ENCODE measurements at places on chromosomes 3 and 15.
A peak's percentile ranks its signal among the peaks of the same experiment; 100 is the strongest.

- no peak for DNase-seq
These were observed 6.4 kb downstream of the PFN2 start for GRCh38 chr3:149964291-149964690.

- no peak for DNase-seq
These were observed 3.2 kb downstream of the RAP2B start for GRCh38 chr3:153165261-153165681.

DNA sequence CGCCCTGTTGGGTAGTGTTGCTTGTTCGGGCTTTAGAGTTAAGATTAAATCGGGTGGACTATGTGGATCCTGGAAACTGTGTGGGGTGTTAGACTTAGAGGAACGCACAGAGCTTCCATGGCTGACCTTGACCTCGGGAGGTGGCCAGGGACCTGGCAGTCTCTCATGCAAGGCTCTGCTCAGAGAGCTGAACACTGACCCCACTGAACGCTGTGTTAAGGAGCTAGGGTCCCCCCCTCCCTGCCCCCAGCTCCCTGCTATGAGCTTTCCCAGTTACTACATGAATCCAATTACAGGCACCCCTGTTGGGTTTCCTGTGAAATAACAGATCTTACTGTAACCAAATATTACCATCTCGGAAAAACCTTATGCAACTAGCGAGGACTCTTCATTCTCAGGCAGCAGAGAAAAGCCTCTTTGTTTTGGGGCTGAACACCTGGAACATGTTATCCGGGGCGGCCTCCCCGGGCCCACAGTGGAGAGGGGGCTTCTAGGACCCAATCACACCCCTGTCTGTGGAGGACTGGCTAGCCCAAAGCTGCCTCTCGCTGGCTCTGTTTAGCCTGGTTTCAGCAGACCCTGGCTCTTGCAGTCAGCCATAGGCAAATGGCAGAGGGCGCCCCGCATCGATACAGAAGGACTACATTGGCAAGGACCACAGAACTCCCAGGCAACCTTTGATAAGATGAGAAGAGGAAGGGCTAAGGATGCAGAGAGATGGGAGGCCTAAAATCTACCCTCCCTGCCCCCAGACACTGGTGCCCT is 25.8 kb upstream of the ALDH1A3 start:
- no peak for DNase-seq

- no peak for DNase-seq
These were observed 17.8 kb downstream of the CEP19 start for GRCh38 chr3:196694202-196694638.

GRCh38 chr3:52197499-52197841 is 490 bp upstream of the ALAS1 start:
- no peak for DNase-seq

- no peak for DNase-seq
These were observed 212.9 kb downstream of the CD47 start for GRCh38 chr3:107877936-107878335.

GRCh38 chr15:53129121-53129904 is 339.2 kb upstream of the ONECUT1 start:
- no peak for DNase-seq

- DNase-seq: no peak
These were observed 140.5 kb upstream of the SMAD3 start for GRCh38 chr15:66924889-66925288.

- DNase-seq: no peak
These were observed 302.8 kb upstream of the TBC1D5 start for GRCh38 chr3:18044971-18045880.

DNA sequence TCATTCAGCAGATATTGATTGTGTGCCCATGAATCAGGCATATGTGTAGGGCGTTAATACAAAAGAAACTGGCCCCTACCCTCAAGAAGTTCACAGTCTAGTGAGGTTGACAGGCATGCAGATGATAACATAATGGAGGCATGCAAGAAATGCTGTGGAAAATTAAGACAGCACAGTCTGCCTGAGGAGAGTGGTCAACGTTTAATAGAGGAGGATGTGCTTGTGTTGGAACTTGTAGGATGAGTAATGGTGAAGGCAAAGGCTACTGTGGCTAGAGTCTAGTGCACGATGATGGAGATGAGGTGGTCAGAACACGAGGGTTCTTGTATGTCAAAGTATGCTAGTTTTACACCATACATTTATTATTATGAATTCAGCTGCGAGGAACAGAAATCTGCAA is 295.7 kb downstream of the SOX2 start:
- no peak for DNase-seq

- DNase-seq: no peak
These were observed 144.3 kb downstream of the TNIK start for GRCh38 chr3:171315919-171316318.

DNA sequence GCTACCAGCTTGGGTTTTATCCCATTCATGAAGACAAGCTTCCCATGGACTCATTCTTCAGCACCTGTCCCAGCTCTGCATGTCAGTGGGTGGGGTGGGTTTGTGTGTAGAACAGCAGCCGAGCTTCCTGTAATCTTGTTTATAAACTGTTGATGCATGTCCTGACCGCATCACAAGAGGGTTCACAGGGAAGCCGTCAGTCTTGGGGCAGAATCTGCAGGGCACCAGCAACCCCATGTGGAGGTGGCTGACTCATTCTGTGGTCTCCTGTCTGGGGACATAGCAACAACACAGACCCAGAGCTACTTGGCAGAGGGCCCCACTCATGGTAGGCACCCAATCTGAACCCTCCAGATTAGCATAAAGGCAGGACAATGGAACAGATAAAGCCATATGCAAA is 35.6 kb downstream of the DAPK2 start:
- DNase-seq: peak; percentile 70

DNA sequence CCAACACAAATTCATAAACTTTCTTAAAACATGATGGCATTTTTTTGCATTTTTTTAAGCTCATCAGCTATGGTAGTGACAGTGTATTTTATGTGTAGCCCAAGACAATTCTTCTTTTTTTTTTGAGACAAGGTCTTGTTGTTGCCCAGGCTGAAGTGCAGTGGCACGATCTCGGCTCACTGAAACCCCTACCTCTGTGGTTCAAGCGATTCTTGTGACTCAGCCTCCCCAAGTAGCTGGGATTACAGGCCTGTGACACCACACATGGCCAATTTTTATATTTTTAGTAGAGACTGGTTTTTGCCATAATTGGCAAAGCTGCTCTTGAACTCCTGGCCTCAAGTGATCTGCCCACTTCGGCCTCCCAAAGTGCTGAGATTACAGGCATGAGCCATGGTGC is 17.3 kb upstream of the USP50 start:
- DNase-seq: no peak

DNA sequence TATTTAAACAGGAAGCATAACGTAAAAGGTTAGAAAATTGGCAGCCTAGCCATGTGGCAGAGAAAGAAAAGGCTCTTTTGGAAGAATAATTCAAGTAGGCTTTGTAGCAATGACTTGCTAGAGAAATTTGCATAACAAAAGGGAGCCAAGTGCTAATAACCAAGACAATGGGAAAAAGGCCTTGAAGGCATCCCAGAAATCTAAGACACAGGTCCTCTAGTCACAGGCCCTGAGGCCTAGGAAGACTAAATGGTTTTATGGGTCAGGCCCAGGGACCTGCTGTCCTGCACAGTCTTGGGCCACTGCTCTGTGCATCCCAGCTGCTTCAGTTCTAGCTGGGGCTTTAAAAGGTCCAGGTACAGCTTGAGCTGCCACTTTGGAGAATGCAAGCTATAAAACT is 78.5 kb downstream of the FGF7 start:
- DNase-seq: no peak

DNA sequence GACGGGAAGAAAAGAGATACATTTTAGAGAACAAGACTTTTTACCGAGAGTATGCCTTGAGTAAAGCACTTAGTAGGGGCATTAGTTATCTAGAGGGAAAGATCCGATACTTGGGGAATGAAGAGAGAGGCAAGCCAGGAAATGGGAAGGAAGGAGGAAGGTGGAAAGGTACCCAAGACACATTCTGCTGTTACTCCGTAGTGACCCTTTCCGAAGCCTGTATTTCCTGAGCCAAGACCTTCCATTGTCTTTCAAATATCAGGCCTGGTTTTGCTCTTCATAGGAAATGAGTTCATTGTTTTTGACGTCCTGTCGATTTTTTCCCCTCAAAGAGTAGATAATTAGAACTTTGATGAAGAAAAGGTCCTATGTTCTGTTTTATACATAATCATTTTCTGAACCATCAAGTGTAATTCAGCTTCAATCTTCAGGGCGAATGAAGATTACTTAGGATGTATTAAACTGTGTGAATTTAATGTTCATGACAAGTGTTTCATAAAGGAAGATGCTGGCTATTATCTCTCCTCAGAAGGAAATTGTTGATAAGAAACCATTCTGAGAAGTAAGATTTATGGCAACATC is 95.7 kb downstream of the PPM1L start:
- DNase-seq: no peak

- no peak for DNase-seq
These were observed 163.0 kb downstream of the TBC1D5 start for GRCh38 chr3:17579289-17580031.

DNA sequence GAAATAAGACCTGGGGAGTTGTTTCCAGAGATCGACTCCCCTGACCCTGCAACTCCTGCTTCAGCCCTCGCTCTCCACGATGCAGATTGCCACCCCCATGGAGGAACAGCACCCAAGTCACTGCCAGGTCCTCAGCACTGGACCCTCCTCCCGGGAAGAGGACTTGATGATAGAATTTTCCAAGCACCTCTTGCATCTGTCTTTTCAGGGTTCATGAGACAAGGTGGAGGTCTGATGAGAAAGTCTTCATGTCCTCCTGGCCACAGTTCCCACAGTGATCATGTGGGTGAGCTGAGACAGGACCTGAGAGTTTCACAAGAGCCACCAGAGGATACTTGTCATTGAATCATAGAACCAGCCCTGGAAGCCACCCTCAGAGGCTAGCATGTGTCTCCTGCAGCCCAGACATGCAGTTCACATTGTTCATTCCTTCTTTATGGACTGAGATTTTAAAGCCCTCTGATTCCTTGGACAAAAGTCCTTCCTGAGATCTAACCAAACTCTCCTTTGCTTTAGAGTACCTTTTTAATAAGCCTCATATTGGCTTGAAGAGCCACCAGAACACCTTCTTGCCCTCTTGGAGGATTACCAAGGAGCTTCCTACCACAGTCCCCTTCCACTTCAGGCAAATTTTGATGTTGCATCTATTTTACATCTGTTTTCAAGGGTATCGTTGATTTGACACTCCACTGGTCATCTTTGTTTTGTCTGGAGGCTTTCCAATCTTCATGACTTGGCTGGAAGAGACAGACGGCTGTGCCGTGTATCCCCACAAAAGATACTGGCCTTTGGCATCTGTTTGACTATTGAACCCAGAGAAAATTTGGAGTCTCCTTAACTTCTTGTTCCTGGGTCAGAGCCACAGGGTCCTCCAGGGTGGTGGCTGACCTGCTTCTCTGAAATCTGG is 224.8 kb upstream of the BHLHE40 start:
- DNase-seq: no peak

DNA sequence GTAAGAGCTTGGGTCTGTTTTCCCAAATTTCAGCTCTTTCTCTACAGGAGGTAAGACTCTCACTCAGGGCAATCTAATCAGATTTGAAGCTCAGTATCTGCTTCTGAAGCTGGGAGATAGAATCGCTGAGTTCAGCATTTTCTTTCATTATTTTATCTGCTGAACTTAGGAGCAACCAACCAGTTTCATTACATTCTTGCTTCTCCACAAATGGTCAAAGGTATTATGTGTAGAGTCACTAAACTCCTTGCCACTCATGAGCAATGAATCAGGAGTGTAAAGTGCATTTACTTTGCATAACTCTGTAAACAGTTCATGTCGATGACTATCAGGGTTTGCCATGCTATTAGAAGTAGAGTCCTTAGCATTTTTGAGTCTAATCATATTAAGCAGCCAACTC is 249.4 kb downstream of the CHL1 start:
- DNase-seq: no peak

- DNase-seq: no peak
These were observed 18.0 kb upstream of the KCNAB1 start for GRCh38 chr3:156102267-156102931.

GRCh38 chr3:62131620-62132019 is 241.7 kb downstream of the FEZF2 start:
- no peak for DNase-seq

GRCh38 chr15:90479656-90480055 is 50.1 kb upstream of the CRTC3 start:
- no peak for DNase-seq

GRCh38 chr3:176867681-176868663 is 329.3 kb downstream of the TBL1XR1 start:
- no peak for DNase-seq
